ENCODE measurements at places on chromosomes 2 and 18. TPM values are rescaled to one million over a fixed set of nuclear protein-coding genes. Genes with fewer than 3 reads are reported as not detected.

The DHRS9 gene
- 0.94 TPM for total RNA-seq

The KCNIP3 gene
- 15.3 TPM for total RNA-seq

The RNF149 gene
- 90.5 TPM for total RNA-seq

The SERPINB13 gene
- total RNA-seq, result not detected

The CTDSP1 gene
- total RNA-seq, result 11.9 TPM

The PAX8 gene
- 0.31 TPM for total RNA-seq

All from parietal lobe (tissue), 2 donors.